ENCODE measurements at places on chromosomes 1 and 21.

DNA sequence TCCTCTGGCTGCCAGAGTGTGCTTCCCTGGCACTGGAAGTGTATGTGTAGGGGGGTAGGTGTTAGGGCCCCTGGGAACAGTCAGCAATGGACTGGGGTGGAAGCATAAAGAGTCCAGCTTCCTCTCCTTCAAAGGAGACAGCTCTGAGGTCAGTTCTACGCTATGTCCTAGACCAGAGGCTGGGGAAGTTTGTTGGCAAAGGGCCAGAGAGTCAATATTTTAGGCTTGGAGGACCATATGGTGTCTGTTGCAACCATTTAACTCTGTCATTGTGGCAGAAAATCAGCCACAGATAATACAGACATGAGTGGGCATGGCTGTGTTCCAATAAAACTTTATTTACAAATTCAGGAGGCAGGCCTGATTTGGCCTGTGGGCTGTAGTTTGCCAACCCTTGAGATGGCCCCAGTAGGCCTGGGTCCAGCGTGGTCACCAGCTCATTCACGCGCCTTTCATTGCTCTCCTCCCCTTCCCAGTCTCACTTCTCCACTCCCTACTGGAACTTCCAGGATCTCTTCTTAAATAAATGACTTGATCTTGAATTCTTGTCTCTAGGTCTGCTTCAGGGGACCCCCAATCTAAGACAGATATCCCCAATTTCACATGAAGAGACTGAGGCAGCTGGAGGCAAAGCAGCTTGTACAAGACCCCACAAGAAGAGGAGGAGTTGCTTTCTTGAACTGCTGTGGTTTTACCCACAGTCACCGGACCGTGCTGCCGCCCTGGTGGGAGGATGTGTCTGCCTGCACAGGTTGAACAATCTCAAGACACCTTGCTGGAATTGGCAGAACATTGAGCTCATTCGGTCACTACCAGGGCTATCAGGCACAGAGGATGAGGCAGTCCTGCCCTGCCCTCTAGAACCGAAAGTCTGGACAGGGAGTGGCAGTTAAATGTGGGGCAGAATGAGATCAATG, 162.4 kb upstream of the POU3F1 start:
- DNase-seq = no peak

DNA sequence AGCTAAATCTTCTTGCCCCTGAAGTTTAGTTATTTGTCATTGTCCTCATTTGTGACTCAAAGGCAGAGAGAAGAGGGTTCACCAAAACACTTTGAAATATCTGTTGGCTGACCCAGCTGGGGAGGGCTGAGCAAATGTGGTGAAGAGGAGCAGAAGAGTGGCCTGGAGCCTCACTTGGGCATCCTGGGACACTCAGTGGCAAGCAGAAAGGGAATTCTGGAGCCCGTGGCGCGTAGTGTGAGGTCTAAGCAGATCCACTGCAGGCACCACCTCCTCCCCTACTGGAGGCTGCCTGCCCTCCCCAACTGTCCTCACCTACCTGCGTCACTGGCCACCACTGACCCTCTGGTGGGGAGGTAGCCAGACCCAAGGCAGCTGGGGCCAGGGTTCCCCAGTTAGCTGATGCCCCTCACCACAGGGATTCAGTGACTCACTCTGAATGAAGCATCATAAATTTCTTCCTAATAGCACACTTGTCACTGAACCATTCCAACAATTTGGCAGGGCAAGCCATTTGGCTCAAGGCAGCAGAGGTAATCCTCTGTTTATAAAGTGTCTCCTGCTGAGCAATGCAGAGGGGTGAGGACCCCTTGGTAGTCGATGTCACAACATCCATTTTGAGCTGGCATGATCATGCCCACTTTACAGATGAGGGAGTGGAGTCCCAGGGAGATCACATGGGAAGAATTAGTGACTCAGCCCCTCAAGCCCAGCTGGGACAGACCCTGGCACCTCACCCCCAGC, 80.3 kb downstream of the NENF start:
- DNase-seq = no peak

DNA sequence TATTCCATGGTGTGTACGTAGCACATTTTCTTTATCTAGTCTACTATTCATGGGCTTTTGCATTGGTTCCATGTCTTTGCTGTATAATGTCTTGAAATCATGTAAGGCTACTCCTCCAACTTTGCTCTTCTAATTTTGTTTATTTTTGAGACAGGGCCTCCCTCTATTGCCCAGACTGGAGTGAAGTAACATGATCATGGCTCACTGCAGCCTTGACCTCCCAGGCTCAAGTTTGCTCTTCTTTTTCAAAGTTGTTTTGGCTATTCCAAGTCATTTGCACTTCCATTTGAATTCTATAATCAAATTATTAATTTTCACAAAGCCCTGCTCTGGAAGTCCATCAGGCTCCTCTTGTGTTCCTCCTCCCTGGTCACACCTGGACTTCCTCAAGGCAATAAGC, 90.2 kb upstream of the SGIP1 start:
- no peak for DNase-seq

GRCh38 chr1:65471213-65471833, 50.9 kb downstream of the LEPR start:
- no peak for DNase-seq

DNA sequence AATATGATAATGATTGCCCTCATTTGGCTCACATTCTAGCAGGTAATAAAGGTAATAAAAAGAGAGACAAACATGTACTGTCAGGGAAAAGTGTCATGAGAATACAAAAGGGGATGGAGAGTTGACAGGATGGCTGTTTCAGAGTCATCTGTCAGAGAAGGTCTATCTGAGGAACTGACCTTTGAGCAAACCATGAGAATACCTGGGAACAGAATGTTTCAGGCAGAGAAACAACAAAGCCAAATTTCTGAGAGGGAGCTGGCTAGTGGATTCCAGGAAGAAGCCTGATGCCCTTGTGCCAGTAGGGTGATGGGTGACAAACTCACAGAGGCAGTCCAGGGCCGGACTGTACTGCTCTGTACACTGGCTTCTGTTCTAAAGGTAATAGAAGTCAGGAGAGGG, 107.2 kb downstream of the C1orf21 start:
- DNase-seq = no peak

DNA sequence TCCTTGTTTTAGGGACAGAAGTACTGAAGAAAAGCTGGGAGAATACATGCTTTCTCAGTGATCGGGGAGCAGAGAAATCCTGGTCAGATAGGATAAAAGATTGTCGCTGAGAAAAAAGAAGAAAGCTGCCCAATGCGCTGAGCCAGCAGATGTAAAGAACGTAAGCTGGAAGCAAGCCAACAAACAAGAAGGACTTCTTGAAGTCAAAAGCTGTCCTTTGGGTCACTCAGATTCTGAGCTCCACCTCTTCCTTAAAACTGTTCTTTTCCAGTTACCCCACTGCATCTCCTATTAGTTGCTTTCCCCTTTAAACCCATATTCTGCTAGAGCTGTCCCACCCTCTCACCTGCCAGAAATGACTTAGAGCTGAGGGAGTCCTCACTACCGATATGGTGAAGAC, 64.8 kb downstream of the GPR137B start:
- DNase-seq = no peak

- DNase-seq = no peak
These were observed 160.3 kb downstream of the ETS2 start for GRCh38 chr21:38965910-38966504.

DNA sequence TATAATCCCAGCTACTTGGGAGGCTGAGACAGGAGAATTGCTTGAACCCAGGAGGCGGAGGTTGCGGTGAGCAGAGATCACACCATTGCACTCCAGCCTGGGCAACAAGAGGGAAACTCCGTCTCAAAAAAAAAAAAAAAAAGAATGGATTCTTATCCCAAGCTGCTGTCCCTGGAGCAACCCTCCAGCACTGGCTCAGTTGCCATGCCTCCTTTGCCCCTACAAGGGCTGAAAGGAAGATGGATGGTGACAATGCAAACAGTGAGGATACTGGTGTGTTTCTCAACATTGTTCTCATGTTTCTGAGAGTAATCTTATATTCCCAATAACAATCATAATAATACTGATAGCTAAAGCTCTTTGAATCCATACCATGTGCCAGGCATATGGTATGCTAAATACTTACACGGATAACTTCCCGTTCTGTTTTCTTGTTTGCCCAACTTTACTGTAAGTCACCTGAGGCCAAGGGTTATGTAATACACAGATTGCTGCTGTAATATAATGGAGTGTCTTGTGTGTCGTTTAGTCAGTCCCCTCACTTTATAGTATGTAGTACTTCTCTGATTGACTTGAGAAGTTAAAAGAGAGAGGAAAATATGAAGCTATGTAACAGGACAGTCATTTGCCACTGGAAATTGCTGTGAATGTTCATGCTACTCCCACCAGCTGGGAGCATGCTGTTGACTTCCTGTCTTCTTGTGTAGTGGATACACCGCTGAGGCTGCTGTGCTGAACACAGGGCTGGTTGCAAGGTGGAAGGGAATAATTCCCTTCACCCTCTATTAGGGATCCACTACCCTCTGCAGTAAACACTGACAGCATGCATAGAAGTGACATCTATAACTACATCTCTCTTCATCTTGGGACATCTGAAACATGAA, 153.6 kb downstream of the CNIH3 start:
- DNase-seq = no peak

DNA sequence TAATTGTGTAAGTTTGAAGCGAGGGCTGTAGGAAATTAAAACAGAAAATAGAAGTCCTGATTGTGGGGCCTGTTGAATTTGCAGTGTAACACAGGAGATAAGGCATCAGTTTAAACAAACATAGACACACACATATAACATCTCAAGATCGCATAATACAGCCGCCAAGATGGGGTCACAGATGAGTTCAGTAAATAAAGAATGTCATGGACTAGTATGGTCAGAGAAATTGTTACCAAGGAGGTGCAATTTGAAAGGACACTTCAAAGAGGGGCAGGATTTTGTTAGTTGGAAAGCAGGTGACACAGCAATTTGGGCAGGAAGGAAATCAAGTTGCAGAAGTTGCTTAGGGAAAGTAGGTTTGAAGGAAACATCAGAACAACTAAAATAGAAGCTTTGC, 450.0 kb downstream of the USP25 start:
- no peak for DNase-seq

GRCh38 chr1:203322500-203323179, 17.3 kb downstream of the BTG2 start:
- DNase-seq = no peak

DNA sequence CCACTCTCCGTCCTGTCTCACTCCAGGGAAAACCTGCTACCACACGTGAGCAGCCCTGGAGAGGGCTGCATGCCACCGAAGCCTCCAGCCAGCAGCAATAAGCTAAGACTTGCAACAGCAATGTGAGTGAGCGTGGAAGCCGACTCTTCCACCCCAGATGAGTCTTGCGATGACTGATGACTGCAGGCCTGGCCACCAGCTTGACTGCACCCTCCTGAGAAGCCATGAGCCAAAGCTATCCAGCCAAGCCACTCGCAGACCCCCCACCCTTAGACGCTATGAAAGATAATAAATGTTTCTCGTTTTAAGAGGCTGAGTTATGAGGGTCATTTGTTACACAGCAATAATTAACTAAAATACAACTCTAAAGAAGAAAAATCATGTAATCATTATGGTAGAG, 118.6 kb upstream of the GALNT2 start:
- DNase-seq = no peak

DNA sequence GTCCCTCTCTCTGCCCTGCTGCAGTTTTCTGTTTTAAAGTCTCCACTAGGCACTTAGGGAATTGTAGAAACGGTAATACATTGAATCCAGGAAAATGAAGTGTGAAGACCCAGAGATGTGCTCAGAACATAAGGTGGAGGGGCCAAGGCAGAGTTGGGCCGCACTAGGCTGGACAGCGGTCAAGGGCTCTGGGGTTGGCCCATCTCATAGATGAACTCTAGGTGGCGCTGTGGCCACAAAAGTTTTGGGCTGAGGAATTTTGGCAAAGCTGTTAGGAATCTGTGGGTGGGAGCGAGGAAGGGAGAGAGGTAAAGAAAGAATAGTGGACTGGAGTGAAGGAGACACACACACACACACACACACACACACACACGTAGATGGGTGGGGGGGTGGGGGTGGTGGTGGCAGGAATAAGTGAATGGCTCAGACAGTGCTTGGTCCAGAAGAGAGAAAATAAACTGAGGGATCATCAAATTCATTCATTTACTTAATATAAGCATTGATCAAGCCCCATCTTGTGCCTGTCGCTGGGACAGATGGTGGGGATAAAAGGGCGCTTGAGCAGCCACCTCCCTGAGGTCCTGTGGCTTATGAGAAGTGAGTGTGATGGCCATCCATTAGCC, 258.5 kb downstream of the TRABD2B start:
- no peak for DNase-seq

DNA sequence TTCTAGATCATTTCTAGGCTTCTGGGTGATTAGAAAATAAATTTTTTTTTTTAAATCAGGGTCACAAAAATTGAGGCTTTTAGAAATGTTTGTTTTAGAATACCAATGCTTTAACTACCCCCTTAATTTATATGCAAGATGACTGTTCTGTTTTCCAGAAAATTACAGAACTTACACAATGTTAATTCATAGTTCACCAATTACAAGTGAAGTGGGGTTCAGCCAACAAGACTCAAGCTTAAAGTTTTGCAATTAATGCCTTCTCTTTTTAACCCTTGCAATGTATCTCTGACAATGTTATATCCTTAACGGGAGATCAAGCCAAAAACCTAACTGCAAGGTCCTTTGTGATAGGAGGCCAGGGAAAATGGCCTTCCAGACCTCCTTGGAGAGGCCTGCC, 5.6 kb downstream of the PRELP start:
- no peak for DNase-seq

DNA sequence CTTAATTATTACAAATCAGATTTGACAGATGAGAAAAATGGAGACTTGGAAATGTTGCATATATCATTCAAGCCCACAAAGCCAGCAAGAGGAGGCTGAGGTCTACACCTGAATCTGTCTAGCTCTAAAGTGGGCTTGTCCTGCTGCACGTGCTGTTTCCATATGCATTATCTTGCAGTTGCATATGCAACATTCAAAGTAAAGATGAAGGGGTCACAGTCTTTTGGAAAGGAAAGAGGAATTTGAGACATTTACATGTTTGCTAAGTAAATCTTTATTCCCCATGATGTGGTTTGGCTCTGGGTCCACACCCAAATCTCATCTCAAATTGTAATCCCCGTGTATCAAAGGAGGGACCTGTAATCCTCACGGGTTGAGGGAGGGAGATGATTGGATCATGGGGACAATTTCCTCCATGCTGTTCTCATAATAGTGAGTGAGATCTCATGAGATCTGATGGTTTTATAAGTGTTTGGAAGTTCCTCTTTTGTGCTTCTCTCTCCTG, 98.3 kb downstream of the BACH1 start:
- DNase-seq = no peak

GRCh38 chr1:226579781-226580323, 31.3 kb downstream of the STUM start:
- DNase-seq = no peak

- DNase-seq = no peak
These were observed 33.8 kb upstream of the FGGY start for GRCh38 chr1:59263111-59263510.
